Cortex of kidney (tissue), 1 donor: ENCODE measurements at places on chromosomes 6 and 20.

DNA sequence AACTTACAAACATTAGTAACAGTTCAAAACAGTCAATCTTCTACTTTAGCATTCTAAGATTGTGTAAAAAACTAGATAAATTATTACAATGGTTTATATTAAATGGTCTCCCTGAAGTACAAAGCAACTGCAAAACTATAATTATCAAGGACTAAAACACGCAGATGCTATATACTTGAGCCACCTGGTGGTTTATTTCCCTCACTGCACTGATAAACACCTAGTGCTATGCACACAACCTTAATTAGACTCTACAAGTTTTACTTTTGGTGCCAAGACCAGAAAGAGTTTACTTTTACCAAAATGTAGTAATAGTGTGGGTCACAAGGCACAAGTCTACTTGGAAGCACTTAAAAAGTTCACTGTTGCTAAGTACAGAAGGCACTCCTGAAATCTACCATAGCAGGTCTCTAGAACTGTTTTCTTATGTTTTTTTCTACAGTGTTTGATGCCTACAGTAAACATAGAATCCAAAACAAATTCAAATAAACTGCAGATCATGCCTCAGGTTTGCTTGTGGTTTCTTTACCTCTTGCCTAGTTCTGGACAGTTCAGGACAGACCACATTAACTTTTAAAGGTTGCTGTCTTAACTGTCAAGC, 49.2 kb downstream of the GMDS start:
- DNase-seq = no peak

DNA sequence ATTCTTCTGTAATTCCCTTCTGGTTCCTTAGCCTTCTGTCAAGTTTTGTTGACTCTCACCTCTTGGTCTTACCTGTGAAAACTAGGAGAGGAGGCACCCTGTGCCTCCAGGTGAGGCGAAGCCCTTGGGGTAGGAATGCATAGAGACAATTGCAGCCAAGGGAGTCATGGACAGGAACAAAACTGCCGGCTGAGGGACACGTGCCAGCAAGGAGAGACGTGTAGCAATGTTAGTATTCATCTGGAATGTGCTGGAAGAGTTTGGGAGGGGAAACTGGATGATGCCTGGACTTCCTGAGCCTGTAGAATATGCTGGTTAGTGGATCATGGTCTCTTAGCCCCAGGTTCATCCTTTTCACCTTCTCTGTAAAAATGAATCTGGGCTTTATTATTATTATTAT, 3.9 kb upstream of the TIAM2 start:
- no peak for DNase-seq

DNA sequence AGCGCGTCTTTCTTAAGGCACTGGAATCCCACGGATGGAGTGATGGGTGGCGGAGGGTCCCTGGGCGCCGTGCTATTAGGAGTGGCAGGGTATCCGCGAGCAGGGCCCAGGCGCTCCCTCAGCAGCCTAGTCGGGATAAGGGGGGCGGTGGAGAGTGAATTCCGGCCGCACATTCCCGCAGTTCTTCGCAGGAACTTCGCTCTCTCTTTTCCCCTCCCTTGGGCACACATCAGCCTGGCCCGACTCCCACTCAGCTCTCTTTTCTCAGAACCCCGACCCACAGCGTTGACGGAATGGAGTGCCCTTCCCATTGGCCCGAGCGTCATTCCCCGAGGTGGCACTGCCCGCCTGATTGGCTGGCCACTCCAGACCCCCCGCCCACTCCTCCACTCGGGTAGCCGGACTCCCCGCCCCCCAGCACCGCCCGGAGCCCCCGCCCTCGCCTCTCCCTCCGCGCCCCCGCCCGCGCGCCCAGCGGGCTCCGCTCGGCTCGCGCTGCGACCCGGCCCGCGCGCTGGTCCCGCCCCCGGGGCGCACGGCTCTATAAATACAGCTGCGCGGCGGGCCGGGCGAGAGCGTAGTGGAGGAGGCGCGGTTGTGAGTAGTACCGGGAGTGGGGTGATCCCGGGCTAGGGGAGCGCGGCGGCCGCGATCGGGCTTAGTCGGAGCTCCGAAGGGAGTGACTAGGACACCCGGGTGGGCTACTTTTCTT, at the start of gene ID4:
TSS of gene ID4 (plus strand) at position 572 of the 712 bp plus-strand sequence. CDS start 385 bp downstream, outside the sequence.
- DNase-seq = peak; percentile 69

- no peak for DNase-seq
These were observed 158.0 kb upstream of the SHLD1 start for GRCh38 chr20:5592165-5592564.

DNA sequence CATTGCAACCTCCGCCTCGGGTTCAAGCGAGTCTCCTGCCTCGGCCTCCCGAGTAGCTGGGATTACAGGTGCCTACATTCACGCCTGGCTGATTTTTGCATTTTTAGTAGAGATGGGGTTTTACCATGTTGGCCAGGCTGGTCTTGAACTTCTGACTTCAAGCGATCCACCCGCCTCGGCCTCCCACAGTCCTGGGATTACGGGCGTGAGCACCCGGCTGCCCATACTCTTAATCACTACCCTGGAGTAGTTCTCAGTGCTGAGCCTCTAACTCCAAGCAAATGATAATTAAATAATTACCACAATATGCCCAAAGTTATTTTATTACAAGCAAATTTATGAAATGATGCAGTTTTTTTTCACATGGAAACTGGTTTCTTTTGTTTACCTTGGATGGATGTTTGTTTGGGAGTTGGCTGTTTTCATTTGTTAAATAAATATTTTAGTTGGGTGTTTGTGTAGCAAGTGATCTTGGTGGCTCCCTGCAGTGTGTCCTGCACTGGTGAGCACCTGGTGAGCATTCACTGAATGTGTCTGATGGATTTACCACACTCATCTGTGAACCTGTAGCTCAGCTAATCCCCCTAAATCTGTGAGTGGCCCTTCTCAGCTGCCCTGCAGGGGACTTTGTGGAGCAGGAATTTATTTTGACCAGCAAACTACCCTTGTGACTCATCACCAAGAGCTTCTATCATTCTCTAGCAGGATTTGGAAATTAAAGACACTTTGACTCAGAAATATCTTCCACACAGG, 36.9 kb downstream of the UTRN start:
- no peak for DNase-seq

DNA sequence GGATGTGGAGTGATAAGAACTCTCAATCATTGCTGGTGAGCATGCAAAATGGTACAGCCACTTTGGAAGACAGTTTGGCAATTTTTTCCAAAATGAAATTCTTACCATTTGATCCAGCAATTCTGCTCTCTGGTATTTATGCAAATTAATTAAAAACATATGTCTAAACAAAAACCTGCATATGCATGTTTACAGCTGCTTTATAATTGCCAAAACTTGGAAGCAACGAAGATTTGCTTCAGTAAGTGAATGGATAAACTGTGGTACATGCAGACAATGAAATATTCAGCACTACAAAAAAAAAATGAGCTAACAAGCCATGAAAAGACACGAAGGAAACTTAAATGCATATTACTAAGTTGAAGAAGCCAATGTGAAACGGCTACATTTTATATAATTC, 55.5 kb upstream of the SMLR1 start:
- DNase-seq = no peak

GRCh38 chr6:135182071-135183001, 1.2 kb downstream of the MYB start:
- DNase-seq = no peak

DNA sequence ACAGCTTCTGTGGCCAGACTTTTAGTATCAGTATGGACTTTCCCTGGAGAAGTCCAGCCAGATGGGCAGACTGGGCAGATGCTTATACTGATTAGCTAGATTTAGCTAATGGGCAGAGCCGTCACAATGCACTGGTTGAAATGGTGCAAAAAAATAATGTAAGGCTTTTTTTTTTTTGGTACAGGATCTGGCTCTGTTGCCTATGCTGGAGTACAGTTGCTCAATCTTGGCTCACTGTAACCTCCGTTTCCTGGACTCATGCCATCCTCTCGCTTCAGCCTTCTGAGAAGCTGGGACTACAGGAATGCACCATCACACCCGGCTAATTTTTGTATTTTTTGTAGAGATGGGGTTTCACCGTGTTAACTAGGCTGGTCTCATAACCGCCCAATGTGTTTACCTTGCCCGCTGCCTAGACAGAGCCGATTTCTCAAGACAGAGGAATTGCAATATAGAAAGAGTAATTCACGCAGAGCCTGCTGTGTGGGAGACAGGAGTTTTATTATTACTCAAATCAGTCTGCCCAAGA, 16.4 kb upstream of the KIFC1 start:
- no peak for DNase-seq

DNA sequence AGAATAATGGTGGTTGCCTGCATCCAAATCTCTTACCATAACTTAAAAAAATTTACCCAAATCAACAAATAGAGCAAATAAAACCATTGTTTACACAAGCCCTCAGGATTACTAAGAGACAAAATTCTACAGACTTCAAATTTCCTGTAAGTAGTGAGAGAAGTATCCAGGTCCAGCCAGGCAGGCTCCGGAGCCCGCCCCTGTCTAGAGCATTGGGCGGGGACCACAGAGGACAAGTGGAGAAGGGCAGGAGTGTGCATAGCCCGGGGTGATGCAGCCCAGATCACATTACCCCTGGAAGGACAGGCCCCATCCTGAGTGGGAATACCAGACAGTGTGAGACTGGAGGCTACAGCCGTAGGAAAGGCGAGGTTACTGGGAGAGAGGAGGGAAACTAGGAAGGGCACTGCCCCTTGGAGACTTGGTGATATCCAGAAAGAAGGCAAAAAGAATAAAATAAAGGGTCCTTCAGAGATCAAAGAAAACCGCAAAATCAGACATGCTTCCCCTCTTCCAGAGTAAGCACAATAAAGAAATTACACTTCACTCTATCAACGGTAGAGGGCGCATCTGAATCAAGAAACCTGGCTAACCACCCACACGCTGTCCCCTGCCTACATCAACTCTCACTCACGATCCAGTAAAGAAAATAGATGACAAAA, 26.6 kb downstream of the RIN2 start:
- no peak for DNase-seq

GRCh38 chr20:37299718-37300528, 10.5 kb downstream of the MANBAL start:
- DNase-seq = no peak

DNA sequence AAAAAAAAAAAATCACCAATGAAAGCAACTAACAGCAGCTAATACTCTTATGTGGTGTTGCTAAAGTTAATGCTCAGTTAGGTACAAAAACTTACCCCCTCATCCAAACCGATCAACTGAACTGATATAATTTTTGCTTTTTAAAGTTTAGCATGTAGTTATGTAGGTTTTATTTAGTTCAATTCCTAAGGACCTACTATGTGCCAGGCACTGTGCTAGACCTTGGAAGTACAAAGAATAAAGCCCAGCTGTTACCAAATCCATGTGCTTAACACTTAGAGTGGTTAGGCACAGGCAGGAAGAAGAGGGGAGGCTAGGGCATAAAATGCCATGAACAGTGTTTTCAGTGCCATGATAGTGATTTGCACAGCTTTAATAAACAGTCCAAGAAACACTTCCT, 85.1 kb downstream of the PDSS2 start:
- no peak for DNase-seq

GRCh38 chr6:30075094-30075789, at the start of gene RNF39:
RNF39 (minus strand) TSS chr6:30075769; CDS start chr6:30075585, 184 bp downstream.
- no peak for DNase-seq

DNA sequence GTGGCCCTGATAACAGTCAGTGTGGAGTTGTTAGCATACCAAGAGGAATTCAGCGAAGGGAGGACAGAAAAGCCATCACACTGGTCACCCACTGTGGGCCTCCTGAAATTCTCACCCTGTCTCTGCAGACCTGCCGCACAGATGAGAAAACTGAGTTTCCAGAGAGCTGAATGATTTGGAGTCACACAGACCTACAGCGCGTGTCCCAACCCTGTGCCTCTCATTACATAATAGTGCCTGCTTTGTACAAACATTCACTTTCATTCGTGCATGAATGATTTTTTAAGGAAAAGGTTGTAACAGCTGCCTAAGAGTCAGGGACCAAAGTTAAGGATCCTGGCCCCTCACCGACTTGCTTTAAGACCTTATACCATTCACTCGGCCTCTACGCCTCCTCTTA, 62.7 kb downstream of the THBS2 start:
- no peak for DNase-seq

GRCh38 chr6:152124429-152125074, 317.1 kb downstream of the ESR1 start:
- no peak for DNase-seq

- DNase-seq = no peak
These were observed 12.7 kb upstream of the GMDS start for GRCh38 chr6:2258112-2258511.

DNA sequence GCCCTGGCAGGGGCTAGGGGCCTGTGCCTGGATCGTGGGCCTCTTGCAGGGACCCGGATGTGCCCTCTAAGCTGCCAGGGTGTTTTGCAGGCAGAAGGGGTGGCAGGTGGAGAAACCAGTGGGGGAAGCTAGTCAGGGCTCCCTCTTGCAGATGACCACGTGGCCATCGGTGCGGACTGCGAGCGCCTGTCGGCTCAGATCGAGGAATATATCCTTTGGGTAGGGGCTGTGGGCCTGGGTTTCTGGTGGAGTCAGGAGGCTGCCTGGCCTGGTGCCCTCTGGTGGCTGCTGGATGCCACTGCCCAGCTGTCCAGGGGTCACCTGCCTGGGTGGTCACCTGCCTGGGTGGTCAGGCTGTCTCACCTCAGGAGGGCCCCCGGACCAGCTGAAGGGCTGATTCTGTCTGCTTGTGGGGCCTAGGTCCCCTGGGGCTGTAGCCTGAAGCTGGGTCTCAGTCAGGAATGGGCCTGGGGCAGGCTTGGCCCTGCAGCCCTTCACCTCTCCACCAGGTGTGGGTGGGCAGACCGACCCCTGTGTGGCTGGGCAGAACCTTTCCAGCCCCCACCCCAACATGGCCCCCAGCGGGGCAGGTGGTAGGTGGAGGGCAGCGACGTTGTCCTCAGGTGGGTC, 6.7 kb downstream of the TCEA2 start:
- no peak for DNase-seq

DNA sequence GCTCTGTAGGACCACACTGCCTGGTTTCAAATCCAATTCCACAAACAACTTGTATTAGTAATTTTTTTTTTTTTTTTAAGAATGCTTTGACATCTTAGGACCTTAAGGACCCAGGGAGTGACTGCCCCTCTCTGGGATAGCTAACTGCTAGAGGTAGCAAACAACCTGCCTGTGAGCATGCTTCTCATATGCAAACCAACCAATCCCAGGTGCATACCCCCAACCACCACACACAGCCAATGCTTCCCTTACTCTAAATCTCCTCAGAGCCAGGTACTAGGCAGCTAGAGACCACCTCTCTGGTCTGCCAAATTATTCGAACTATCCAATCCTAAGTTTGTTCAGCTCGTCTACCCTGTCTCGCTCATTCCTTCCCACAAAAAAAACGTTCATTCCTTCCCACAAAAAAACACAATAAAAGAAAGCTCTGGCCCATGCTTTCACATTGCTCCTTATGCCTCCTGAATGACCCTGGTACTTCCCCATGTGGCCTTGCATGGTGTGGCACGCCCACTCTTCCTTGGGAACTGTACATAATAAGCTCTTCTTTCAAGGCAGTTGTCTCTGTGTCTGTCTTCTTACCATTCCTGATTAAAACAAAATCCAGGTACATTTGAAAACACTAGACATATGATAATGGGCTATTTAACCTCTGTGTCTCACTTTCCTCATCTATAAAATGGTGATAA, 6.4 kb downstream of the SERAC1 start:
- DNase-seq = no peak
